Cortex of kidney (tissue), 1 donor: ENCODE measurements at places on chromosomes 3 and 15.

- no peak for DNase-seq
Observed at GRCh38 chr15:88878720-88879184, 16.6 kb downstream of the HAPLN3 start.

GRCh38 chr3:15440891-15441290 is 13.5 kb downstream of the EAF1 start:
- DNase-seq = no peak

DNA sequence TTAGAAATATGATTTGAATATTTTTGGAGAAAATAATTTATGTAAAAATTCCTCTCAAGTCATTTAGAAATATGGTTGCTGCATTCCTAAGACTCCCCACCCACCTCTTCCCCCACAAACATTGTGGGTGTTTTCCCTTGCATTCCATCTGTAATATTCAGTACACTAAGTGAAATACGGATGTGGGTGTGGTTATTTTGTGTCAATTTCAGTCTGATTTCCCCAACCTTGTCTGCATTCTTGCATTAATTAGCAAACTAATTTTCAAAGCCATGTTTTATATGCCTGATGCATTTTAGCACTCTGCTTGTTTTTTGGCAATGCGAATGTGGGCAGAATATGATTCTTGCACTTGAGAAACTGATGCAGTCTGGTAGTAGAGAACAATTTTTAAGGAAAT is 408.3 kb upstream of the RGMA start:
- DNase-seq = no peak

GRCh38 chr3:23404246-23404645 is 201.1 kb downstream of the UBE2E2 start:
- DNase-seq = no peak

- no peak for DNase-seq
Observed at GRCh38 chr3:18500322-18500721, 75.2 kb upstream of the SATB1 start.

DNA sequence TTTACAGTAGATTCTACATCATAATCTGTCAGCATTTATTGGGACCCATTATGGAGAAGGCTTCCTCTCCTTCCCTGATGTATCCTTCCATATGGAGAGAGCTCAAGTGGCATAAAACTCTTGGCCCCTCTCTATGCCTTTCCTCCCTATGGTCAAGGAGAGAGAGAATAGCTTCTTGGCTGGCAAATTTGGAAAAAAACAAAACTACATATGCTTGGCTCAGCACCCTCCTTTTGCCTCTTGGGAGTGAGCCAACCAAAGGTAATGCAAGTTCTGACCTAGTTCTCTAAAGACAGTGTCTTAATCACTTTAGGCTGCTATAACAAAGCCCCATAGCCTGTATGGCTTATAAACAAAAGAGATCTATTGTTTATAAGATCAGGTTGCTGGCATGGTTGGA is 37.5 kb downstream of the C3orf70 start:
- DNase-seq = no peak

GRCh38 chr3:177443469-177443868 is 246.2 kb upstream of the TBL1XR1 start:
- DNase-seq = no peak

DNA sequence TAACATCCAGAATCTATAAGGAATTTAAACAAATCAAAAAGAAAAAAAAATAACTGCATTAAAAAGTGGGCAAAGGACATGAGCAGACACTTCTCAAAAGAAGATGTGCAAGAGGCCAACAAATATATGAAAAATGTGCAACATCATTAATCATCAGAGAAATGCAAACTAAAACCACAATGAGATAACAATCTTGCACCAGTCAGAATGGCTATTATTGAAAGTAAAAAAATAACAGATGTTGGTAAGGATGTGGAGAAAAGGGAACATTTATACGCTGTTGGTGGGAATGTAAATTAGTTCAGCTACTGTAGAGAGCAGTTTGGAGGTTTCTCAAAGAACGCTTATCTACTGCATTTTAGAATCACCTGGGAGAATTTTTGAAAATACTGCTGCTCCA is 186.1 kb downstream of the OTOL1 start:
- no peak for DNase-seq

DNA sequence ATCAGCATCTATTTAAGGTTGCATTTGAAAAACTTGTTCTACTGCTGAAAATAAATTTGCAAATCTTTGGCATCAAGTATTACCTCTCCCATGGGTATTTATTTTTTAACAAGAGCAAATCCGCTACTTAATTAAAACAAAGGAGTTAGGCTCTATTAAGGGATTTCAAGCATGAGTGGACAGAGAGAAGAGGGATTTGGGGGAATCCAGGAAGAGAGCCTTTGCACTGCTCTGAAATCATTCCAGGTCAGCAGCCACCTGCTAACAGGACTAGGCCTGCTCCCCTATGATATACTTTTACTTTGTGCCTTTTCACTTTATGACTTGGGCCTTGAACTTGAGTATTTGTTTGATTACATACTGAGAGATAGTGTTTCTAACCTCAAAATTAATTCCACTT is 57.1 kb downstream of the IQCH start:
- no peak for DNase-seq

- no peak for DNase-seq
Observed at GRCh38 chr3:184371570-184372018, 6.4 kb downstream of the THPO start.

GRCh38 chr15:68787609-68788263 is 33.0 kb downstream of the ANP32A start:
- no peak for DNase-seq

DNA sequence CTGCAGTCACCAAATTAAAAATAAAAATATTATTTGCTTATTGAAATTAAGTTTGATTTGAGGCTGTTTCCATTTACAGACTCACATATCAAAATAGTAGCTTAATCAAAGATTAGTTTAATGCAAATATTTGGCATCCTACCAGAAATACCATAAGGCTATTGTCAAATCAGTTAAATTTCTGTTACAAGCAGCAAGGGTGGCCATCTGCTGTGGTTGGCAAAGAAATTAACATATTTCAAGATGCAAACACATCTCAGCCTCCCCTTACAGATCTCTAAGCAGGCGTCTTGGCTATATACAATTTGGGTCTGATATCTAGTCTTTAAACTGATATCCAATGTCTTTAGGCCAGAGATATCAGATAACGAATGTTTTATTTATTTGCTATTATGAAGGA is 83.2 kb upstream of the NEDD4 start:
- DNase-seq = no peak

DNA sequence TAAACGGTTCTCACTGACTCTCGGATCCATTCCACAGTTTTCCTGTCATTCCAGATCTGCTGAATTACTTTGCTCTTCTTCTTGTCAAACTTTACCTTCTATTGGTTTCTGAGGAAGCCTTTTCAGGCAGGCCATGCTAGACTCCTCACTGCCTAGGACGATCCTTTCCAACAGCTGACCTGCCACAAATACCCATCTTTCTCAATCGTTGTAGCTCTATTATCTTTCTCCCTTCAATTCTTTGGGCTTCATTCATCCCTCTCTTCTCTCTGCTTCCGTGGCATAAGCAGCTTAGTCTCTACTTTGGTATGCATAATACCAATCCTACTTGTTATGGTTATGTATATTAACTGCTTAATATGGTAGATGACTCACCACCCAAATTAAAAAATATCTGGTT is 421.8 kb downstream of the NLGN1 start:
- DNase-seq = no peak

DNA sequence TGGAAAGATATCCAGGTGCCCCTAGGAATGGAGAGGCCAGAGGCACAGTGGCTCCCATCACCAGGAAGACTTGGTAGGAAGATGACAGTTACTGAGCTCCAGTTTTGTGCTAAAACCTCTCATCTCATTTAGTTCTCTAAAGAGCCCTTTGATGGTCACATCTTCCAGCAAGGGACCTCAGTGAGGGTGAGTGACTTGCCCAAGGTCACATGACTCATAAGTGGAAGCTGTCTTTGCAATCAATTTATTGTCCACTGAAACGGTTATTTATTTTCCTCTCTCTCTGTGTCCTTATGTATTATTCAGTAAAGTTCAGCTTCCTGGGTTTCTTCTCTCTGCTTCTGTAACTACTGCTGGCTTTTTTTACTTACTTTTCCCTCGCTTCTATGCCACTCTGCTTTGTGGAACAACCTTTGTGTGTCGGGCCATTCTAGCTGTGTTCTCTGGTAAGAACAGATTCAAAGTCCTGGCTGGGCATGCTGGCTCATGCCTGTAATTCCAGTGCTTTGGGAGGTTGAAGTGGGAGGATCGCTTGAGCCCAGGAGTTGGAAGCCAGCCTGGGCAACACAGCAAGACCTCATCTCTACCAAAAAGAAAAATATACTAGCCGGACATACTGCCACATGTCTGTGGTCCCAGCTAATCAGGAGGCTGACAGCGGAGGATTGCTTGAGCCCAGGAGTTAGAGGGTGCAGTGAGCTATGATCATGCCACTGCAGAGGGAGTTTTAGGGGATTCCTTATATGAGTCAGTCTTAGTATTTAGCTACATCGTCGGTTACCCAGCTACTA is 55.9 kb downstream of the PDIA5 start:
- no peak for DNase-seq
